Calu3 (cell line): ENCODE measurements at places on chromosomes 6 and 20. TPM values are rescaled to one million over a fixed set of nuclear protein-coding genes. Genes with fewer than 3 reads are reported as not detected.

GRCh38 chr20:38162149-38162548, 2.9 kb downstream of the TGM2 start:
- H3K4me1 ChIP-seq, result peaks cover 67% of the 10 kb centered on the region
- no peak for DNase-seq
- H3K27ac ChIP-seq, result peak overlapping the region; percentile 52

DNA sequence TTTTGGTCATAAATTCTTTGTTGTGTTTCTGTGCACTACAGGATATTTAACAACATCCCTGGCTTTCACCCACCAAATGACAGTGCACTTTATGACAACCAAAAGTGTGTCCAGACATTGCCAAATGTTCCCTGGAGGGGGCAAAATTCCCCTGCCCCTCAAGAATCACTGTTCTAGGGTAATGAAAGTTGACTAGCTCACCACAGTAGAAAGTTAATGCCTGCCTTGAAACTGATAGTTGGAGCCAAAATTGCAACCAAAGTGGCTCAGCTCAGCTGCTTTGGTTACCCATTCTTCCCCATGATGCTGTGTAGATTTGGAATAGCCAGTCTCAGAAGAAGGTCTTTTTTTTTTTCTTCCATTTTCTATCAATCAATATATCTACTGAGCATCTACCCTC, 150.6 kb downstream of the RALGAPA2 start:
- no peaks in the 10 kb centered on the region for H3K27me3 ChIP-seq
- no peaks in the 10 kb centered on the region for H3K36me3 ChIP-seq
- no peak overlapping the region for H3K4me3 ChIP-seq
- no peaks in the 10 kb centered on the region for H3K4me1 ChIP-seq
- H3K27ac ChIP-seq, result no peak overlapping the region
- DNase-seq, result no peak

GRCh38 chr20:32917191-32917950, 58.6 kb downstream of the EFCAB8 start:
- H3K4me1 ChIP-seq, result no peaks in the 10 kb centered on the region
- H3K4me3 ChIP-seq, result no peak overlapping the region
- H3K36me3 ChIP-seq, result peaks cover 4% of the 10 kb centered on the region
- peaks cover 27% of the 10 kb centered on the region for H3K27me3 ChIP-seq

DNA sequence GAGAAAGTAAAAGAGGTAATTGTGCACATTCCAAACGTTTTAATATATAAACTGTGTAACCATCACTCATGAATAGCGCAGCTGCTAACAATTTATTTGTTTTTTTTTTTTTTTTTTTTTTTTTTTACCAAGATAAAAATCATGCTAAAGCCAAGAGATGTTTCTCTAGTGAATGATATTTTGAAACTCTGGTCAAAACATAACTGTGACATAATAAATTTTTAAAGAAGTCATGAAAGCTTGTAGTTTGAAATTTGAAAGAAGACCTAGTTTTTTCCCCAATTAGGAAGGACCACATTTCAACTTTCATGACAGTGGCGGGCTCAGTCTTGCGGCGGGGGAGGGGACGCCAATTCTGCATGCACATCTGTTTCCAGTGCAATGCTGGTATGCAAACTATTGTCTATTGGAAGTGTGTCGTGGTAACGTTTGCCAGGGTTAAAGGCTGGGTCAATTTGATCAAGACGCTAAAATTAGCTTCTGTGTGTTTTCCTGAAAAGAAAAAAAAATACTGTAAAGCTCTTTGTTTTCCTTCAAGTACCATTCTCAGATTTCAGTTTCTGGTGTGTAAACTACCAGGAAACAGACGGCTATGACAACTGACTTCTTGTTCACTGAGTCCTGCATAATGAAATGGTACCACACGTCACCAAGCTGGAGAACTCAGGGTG, 211.9 kb downstream of the FOXC1 start:
- peak; percentile 9 for DNase-seq
- H3K27ac ChIP-seq, result no peak overlapping the region
- no peaks in the 10 kb centered on the region for H3K27me3 ChIP-seq
- H3K4me3 ChIP-seq, result no peak overlapping the region

The HBS1L gene
- total RNA-seq, result 41.7 and 50.0 TPM in 2 replicates

DNA sequence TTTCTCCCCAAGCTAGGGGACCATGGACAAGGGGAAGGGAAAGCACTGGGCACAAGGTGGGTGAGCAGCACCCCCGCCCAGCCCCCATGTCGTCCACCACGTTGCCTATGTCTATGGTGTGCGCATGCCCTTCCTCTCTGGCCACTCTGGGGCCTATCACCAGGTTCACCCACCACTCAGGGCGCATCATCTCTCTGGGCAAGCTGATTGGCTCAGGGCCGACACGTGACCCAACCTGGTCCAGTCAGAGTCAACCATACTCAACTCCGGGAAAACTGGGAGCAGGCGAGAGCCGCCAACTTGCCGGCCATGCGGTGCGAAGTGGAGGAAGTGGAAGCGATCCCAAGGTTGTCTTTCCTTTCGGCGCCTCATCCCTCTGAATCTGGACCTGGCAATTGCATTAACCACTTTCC, 25.9 kb downstream of the ACSS1 start:
- H3K4me1 ChIP-seq, result peaks cover 12% of the 10 kb centered on the region
- no peak for DNase-seq
- no peaks in the 10 kb centered on the region for H3K36me3 ChIP-seq
- peak overlapping the region; percentile 36 for H3K27ac ChIP-seq
- H3K27me3 ChIP-seq, result no peaks in the 10 kb centered on the region

GRCh38 chr20:49237531-49237930, 18.3 kb downstream of the DDX27 start:
- H3K36me3 ChIP-seq, result peaks cover 76% of the 10 kb centered on the region
- H3K27ac ChIP-seq, result no peak overlapping the region
- H3K4me1 ChIP-seq, result no peaks in the 10 kb centered on the region
- no peaks in the 10 kb centered on the region for H3K27me3 ChIP-seq

DNA sequence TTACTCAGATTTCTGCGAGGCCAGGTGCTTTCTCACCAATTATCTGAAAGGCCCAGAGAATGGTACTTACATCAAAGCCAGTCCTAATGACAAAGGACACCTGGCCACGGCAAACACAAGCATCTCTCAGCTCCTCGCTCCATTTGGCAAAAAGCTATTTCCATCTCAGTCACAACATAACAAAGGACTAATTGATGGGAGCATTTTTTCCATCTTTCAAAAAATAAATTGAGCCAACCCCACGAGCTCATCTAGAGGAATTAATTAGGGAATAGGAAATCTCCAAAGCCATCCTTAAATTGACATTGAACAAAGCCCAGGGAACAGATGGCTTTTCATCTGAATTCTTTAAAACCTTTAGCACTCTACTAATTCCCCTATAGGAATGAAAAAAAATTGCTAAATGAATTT, 236.7 kb downstream of the HAO1 start:
- H3K4me3 ChIP-seq, result no peak overlapping the region
- no peaks in the 10 kb centered on the region for H3K27me3 ChIP-seq
- no peak for DNase-seq
- H3K4me1 ChIP-seq, result no peaks in the 10 kb centered on the region
- H3K36me3 ChIP-seq, result no peaks in the 10 kb centered on the region

The PKIB gene
- total RNA-seq, result 11.8 and 17.2 TPM in 2 replicates

DNA sequence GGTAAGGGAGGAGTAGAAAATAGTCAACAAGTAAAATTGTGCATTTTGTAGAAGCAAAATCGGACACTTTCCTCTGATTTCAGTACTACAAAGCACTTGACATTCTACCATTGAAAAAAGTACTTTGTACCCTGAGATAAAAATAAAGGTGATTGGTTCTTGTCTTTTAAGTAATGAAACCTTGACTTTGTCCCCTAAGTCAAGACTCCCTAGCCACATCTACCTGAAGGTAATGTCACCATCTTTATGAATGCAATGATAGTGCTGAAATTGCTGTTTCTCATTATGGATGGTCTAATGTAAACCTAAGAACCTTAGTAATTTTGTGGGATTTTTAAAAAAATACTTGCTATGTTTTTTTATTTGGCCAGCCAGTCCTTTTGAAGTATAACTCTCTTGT, 2.4 kb upstream of the MAN1A1 start:
- no peak overlapping the region for H3K27ac ChIP-seq
- peaks cover 16% of the 10 kb centered on the region for H3K4me1 ChIP-seq
- DNase-seq, result no peak
- H3K4me3 ChIP-seq, result no peak overlapping the region
- H3K36me3 ChIP-seq, result peaks cover 30% of the 10 kb centered on the region

GRCh38 chr6:55902796-55903195, 27.4 kb upstream of the BMP5 start:
- H3K27ac ChIP-seq, result peak overlapping the region; percentile 26
- H3K4me1 ChIP-seq, result peaks cover 33% of the 10 kb centered on the region
- DNase-seq, result no peak
- no peaks in the 10 kb centered on the region for H3K36me3 ChIP-seq
- no peaks in the 10 kb centered on the region for H3K27me3 ChIP-seq
- no peak overlapping the region for H3K4me3 ChIP-seq

DNA sequence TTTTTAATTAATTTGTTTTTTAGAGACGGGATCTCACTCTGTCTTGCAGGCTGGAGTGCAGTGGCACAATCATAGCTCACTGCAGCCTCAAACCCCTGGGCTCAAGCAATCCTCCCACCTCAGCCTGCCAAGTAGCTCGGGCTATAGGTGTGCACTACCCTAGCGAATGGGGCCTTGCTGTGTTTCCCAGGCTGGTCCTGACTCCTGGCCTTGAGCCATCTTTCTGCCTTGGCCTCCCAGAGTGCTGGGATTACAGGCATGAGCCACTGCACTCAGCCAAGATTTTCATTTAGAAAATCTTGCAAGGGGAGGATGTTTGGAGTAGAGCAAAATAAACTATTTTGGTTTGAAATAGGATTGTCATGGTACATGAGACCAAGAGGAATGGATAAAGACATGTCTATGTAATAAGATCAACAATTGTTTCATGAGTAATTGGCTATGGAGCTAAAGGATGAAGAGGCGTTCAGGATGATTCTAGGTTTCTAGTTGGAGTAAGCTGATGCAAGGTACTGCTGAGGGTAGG, 237.8 kb downstream of the UST start:
- no peak for DNase-seq
- no peak overlapping the region for H3K27ac ChIP-seq
- no peaks in the 10 kb centered on the region for H3K4me1 ChIP-seq
- no peaks in the 10 kb centered on the region for H3K36me3 ChIP-seq

DNA sequence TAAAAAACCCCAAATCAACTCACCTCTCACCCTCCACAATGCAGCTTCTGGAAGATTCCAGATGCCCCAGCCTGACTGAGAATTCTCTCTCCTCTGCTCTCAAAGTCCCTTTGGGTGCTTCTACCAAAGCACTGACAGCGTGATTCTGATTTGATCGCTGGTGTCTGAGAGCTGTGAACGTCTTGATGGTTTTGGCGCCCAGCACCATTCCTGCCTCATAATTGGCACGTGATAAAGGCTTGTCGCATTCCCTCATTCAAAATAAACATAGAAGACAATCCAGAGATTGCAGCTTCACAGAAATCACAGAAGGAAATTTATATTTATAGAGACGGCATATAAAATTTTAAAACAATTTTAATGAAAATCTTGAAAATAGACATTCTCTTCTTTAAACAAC, 24.1 kb upstream of the ECI2 start:
- H3K36me3 ChIP-seq, result no peaks in the 10 kb centered on the region
- peaks cover 26% of the 10 kb centered on the region for H3K27me3 ChIP-seq
- DNase-seq, result no peak
- no peak overlapping the region for H3K27ac ChIP-seq
- no peaks in the 10 kb centered on the region for H3K4me1 ChIP-seq

GRCh38 chr20:9626357-9626756, 112.0 kb downstream of the LAMP5 start:
- peaks cover 13% of the 10 kb centered on the region for H3K27me3 ChIP-seq
- no peaks in the 10 kb centered on the region for H3K36me3 ChIP-seq
- H3K4me1 ChIP-seq, result no peaks in the 10 kb centered on the region
- H3K4me3 ChIP-seq, result no peak overlapping the region
- H3K27ac ChIP-seq, result peak overlapping the region; percentile 60

GRCh38 chr6:2767657-2768524, 2.7 kb downstream of the WRNIP1 start:
- no peak for DNase-seq
- H3K4me3 ChIP-seq, result peak overlapping the region; percentile 74
- no peaks in the 10 kb centered on the region for H3K27me3 ChIP-seq
- H3K4me1 ChIP-seq, result peaks cover 9% of the 10 kb centered on the region

- peaks cover 74% of the 10 kb centered on the region for H3K4me1 ChIP-seq
- H3K4me3 ChIP-seq, result peak overlapping the region; percentile 12
- peaks cover 19% of the 10 kb centered on the region for H3K36me3 ChIP-seq
- no peaks in the 10 kb centered on the region for H3K27me3 ChIP-seq
Observed at GRCh38 chr6:20879526-20879925, 345.3 kb downstream of the CDKAL1 start.

The ECT2L gene
- total RNA-seq, result not detected in 2 replicates

GRCh38 chr20:61520076-61520892, 268.2 kb downstream of the CDH4 start:
- H3K27ac ChIP-seq, result no peak overlapping the region
- no peak for DNase-seq
- H3K4me1 ChIP-seq, result no peaks in the 10 kb centered on the region

DNA sequence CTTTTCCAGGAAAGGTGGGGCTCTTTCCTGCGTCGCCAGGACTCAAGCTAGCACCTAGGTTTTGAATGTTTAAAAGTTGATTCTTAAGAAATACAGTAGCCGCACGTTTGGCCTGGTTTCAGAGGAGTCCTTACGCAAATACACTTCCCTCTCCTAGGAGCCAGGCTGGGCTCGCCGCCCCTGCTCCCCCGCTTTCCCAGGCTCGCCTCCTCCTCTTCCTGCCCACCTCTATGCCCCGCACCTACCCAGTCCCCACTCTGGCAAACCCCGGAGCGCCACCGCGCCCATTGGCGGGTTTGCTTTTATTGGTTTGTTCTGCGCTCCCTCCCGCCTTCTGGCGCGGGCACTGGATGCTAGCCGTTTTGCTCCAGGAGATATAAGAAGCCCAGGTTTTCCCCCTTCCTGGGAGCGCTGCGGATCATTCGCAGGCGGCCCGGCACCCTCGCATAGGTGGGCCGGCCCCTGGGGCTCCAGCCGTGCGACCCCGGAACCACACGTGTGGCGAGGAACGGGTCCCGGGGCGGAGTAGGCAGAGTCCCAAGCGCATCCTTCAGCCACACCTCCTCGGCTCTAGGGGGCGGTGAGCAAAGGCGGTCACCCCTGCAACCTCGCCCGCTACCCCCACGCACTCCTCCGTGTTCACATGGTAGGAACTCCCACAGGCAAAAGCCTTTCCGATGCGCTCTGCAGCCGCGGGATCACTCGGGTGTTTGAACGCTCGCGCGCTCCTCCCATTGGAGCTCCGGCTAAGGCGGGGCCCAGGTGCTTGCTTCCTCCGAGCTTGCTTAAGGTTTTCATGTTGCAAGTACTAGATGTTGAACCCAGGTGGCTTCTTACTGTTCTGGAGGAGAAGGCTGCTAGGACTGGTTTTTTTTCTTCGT, 119.0 kb downstream of the RTN4IP1 start:
- peak overlapping the region; percentile 9 for H3K27ac ChIP-seq
- no peaks in the 10 kb centered on the region for H3K27me3 ChIP-seq
- H3K4me1 ChIP-seq, result no peaks in the 10 kb centered on the region
- peak; percentile 72 for DNase-seq
- H3K4me3 ChIP-seq, result peak overlapping the region; percentile 89

DNA sequence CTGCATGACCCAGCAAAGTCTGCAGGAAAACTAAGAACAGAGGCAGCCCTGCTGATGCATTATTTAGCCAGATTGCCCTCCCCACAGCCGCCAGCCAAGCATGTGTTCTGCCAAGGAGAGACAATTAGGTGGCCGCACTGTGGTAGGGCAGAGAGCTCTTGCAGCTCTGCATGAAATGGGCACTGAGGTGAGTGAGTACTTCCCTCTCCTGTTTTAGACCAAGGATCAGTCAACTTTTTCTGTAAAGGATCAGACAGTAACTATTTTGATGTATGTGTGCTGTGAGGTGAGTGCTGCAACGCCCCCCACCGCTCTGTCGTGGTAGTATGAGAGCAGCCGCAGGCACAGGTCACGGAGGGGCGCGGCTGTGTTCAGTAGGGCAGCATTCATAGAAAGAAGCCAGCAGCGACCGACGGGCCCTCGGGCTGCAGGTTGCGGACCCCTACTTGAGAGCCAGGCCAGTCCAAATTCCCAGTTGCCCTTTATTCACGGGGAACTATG, 23.8 kb upstream of the FAM50B start:
- peak overlapping the region; percentile 88 for H3K27ac ChIP-seq
- peaks cover 10% of the 10 kb centered on the region for H3K36me3 ChIP-seq
- H3K4me3 ChIP-seq, result peak overlapping the region; percentile 52
- H3K4me1 ChIP-seq, result peaks cover 30% of the 10 kb centered on the region
